ENCODE measurements at places on chromosomes 4 and X.

- DNase-seq: no peak
Observed at GRCh38 chr4:123776267-123776666, 379.7 kb downstream of the SPRY1 start.

GRCh38 chrX:103586314-103586646, 965 bp downstream of the TCEAL4 start:
- no peak for DNase-seq

DNA sequence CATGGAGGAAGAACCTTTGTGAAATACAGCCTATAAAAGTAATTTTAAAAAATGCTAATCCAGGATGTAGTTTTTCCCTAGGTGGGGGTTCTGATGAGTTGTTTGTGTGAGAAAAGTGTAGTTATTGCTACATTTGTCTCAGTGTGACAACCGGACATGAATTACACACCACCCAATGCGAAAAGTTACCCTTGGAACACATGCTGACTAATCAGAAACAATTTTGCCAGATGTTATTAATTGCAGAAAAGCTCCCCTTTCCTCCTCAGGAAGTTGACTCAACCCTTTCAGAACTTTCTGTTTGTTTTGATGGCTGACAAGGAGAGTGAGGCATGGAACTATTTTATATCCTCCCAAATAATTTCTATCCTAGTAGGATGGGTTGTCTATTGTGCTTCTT, 38.1 kb upstream of the EDA2R start:
- no peak for DNase-seq

DNA sequence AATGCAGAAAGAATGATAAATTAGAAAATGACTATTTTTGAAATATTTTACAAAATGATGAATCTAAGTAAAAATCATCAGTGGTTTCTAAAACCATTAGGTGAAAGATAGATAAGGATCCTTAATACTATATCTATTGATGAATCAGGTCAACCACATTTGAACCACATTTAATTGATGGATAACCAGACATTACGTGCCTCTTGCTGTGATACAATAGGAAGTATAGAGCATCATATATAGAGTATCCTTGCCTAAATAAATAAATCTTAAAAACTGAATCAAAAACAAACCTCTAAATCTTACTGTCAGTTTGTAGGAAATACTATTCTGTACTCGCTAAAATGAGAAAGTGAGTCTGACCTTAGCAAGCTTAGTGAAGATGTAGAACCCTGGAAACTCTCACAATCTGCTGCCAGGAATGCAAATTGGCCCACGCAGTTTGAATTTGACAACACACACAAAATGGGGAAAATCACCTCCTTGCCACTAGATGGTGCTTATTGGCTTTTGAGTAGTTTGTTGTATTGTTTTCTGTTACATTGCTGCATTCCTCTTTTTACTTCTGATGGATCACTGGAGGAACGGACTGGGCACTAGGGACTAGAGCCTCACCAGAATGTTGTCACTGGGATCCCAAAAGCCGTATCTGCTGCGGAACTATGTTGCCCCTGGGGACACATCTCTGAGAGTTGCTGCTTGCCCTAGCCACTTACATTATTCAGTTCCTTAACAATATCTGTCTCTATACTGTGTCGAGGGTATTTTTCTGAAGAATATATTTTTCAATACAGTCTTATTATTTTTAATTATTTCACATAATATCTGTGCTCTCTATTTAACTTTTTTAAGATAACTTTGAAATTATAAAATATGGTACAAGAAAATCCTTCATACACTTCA, 25.4 kb upstream of the SLAIN2 start:
- no peak for DNase-seq
